ENCODE measurements at places on chromosomes 13 and 19.

DNA sequence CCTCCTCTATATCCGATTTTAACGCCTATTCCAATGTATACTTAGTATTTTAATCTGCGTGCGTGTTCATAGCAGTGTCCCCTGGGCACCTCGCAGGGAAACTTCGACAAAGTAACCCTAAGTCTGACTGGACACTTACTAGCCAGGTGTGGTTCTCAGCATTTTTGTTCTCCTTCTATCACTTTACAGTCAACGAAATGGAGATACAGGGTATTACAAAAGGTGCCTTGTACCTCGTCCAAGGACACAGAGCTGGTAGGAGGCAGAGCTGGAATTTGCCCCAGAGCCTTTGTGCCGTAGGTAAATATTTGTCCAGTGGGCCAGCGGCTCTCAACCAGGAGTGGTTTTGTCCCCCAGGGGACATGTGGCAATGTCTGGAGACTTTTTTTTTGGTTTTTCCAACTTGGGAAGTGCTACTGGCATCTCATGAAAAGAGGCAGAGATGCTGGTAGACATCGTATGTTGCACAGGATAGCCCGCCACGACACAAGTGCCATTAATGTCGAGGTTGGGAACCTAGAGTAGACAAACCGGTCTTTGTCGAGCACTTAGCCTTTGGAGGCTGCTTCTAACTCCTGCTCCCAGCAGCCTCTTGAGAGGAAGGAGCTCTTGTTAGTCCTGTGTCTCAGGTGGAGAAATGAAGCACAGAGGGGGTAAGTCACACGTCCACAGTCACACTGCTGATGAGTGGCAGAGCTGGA, 1.1 kb downstream of the ZNF444 start:
- no peak for DNase-seq

GRCh38 chr13:20669162-20669561, 34.3 kb upstream of the IL17D start:
- DNase-seq = no peak

- no peak for DNase-seq
Measured at GRCh38 chr19:38076337-38076736, 147.7 kb downstream of the DPF1 start.

- no peak for DNase-seq
Measured at GRCh38 chr19:54573330-54573872, at the start of gene LILRA2. TSS of gene LILRA2 (plus strand) at chr19:54573790. CDS start at chr19:54573879, 89 bp downstream.

GRCh38 chr13:40781717-40782116, 7.7 kb upstream of the SLC25A15 start:
- DNase-seq = no peak

DNA sequence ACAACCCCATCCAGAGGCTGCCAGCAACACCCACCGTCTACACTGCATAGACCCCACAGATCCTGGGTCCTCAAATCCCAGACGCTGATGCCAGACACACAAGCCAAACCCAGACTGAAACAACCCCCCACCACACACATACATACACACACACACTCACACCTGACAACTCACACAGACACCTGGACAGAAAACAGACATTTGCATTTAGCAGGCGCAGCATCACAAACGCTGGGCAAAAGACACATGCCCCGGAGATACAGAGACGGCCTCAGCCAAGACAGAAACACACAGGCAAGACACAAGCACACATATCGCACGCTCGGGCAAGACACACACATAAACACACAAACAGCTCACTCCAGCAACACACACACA, 1.3 kb downstream of the BBC3 start:
- no peak for DNase-seq

DNA sequence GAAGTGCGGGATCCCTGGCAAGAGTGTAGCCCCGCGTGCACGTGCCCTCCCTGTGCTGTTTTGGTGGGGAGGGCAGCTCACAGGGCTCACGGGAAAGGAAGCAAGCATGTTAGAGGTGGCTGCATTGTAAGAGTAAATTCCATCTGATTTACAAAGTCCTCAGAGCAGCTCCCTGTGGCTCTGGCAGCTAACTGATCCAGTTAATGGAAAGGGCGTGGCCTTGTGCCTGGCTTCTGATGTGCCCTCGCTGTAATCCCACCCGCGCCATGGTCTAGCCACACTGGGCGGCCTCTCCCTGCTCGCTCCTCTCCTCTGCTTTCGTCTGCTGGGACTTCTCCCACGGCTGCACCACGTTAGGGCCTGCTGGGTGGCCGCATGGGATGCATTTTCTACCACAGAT, 258.5 kb downstream of the FGF9 start:
- DNase-seq = no peak

- DNase-seq = no peak
Measured at GRCh38 chr13:72129117-72129516, 262.1 kb upstream of the DACH1 start.

- no peak for DNase-seq
Measured at GRCh38 chr13:66563076-66563475, 667.1 kb downstream of the PCDH9 start.

GRCh38 chr13:30799356-30799824, 64.0 kb downstream of the ALOX5AP start:
- DNase-seq = no peak

- DNase-seq = no peak
Measured at GRCh38 chr13:46100191-46100815, 4.5 kb downstream of the CPB2 start.

- no peak for DNase-seq
Measured at GRCh38 chr13:112902101-112902651, 66.8 kb upstream of the MCF2L start.

DNA sequence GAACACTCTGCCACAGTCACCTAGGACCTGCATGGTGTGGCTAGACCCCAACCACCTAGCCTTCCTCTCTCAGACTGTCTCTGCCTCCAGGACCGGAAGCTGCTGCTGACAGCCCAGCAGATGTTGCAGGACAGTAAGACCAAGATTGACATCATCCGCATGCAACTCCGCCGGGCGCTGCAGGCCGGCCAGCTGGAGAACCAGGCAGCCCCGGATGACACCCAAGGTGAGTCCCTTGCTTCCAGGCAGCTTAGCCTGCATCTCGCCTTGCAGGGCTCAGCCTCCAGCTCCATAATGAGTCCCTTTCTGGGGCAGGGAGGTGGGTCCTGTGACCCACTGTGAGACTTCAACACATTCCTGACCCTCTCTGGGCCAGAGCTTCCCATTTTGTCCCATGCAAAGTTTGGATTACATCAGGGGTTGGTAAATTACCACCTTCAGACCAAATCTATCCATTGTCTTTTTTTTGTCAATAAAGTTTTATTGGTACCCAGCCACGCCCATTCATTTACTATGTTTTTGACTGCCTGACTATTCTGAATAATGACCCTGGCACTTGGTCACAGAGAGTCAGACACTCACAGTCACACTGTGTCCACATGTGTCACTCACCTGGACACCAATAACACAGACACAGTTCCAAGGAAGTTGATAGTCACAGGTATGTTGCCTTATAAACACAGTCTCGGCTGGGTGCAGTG, 13.4 kb downstream of the PKN1 start:
- DNase-seq = no peak

DNA sequence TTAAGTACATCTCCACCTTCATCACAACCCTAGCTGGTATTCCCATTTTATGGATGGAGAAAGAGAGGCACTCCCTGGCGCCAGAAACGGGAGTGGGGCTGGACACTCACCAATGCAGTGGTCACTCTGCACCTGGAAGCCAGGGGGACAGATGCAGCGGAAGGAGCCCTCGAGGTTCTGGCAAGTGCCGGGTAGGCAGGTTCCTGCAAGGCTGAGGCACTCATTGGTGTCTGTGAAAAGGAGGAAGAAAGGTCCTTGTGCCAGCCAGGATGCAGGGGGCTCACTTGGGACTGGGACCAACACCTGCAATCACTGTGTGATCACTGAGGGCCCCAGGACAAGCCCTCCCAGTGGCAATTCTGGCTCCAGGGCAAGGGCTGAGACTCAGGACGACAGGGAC, 41.8 kb downstream of the CCL25 start:
- no peak for DNase-seq

DNA sequence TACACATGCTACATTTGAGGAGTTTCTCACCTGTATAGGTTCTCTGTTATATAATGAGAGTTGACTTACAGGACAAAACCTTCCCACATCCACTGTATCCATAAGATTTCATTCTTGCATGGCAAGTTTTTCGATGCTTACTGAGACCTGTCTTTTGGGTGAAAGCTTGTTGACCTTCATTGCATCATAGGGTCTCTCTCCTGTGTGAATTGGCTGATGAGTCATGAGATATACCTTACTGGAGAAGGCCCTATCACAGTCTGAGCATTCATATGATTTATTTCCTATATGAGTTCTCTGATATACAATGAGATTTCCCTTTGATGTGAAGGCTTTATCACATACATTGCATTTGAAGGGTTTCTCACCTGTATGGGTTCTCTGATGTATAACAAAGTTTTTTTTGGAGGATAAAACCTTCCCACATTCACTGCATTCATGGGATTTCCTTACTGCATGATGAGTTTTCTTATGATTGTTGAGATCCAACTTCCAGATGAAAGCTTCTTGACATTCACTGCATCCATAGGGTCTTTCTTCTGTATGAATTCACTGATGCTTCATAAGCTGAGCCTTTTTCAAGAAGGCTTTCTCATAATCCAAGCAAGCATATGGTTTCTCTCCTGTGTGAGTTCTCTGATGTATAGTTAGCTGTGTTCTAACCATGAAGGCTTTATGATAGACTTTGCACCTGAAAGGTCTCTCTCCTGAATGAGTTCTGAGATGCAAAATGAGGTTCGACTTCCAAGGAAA, 25.7 kb downstream of the ZNF577 start:
- DNase-seq = no peak

DNA sequence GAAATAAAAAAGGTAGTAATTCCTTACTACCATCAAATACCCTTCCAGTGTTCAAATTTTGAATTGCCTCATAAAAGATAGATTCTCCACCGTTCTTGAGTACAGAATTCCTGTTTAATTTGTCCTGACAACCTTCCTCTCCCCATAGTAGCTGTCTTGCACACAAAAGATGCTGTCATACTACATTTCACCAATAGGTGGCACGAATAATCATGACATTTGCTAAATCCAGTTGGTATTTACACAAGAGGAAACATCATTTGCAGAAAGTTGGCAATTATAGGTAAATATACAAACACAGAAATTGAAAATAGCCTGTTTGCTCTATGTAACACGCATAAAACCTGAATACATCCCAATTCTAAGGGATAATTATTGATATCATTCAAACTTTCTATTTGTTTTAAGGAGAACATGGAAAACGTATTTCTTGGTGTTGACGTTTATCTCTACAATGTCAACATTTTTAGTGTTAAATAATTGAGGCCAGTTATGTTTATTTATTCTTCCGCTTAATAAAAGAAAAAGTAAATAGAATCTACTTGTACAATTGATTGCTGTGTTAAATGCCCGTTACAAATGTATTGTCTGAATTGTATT, 58.3 kb upstream of the CLDN10 start:
- DNase-seq = no peak

DNA sequence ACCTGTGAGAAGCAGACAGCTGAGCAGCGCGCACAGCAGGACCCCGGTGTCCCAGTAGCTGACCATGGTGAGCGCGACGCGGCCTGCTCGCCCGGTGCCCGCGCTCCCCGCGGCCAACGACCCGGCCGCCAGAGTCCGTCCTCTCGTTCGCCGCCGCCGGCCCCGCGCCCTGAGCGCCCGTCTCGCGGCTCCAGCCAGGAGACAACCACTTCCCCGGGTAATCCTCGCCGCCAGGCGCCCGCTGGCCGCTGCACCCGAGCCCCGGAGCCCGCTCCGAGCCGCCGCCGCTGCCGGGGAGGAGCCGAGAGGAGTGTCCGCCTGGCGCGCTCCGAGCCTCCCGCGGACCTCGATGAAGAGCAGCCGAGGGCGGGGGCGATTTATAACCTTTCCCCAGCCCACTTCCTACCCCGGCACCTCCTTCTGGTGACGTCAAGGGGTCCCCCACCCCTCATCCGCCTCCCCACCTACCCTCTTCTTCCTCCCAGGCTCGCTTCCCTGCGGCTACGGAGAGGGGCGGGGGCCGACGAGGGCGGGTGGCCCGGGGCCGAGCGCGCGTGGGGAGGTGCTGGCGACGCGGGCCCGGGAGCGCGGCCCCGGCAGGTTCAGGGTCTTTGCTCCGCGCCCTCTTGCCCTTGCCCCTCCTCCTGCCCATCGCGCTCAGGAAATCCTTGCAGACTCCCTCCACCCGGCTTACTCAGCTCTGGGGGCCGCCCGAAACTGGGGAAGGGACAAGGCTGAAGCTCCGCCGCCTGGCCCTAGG, at the start of gene FLT1:
TSS of gene FLT1 (minus strand) at position 351 of the 760 bp plus-strand sequence. CDS start at position 66, 285 bp downstream.
- DNase-seq = no peak

DNA sequence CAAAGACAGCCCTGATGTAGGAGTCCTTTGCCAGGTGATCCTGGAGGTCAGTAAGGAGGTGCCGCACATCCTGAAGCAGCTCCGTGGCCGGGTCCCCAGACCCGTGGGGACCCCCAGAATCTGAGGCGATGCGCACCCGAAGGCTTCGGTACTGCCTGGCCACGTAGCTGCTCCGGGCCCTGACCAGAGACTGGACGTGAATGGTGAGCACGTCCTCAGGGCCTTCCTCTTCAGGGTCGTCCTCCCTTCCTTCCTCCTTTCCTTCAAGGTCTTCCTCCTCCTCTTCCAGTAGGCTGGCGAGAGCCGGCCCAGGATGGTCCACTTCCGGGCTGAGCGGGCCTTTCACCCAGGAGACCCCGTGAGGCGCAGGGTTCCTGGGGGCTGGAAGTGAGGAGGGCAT, 7.5 kb downstream of the RINL start:
- no peak for DNase-seq

GRCh38 chr13:26759249-26759906, 1.2 kb downstream of the GPR12 start:
- no peak for DNase-seq

- DNase-seq = no peak
Measured at GRCh38 chr19:46482631-46483030, 11.3 kb upstream of the PNMA8A start.

DNA sequence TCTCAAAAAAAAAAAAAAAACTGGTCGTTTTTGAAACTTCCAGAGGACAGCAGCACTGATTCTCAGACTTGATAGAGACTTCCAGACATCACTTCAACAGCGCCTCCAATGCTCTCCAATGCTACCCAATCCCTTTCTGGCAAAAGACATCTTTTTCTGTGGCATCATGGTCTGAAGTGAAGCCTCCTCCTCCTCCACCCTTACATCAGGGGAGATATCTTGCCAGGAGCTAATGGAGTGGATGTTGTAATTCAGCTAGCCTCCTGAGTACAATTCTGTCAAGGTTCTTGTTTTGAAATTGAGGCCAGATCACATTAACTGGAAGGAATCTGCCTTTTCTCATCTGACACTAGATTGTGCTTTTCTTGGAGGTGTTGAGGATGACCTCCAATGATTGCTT, 24.2 kb downstream of the FXYD5 start:
- DNase-seq = no peak

DNA sequence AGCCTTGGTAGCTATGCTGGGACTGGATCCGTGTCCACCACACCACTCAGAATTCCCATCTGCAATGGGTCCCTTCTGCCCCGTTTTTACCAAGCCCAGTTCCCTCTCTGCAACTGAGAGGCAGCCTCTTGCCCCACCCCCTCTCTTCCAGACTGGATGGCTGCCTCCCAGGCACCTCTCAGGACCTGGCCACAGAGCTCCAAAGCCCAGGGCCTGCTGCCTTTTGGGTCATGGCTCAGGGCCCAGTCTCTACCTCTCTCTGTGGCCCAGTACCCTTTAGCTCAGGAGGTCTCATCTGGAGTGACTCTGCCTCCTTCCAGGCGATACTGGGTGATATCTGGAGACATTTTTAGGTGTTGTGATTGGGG, 10.3 kb upstream of the ZBTB7A start:
- DNase-seq = no peak

Data from stimulated activated CD8-positive, alpha-beta memory T cell treated with anti-CD3 and anti-CD28 coated beads, Interleukin-7, amount 100 ng/mL, for 24 hours (primary cell).